ENCODE measurements at places on chromosomes 2 and 18.
A peak's percentile ranks its signal among the peaks of the same experiment; 100 is the strongest.

GRCh38 chr2:33522576-33522975 lies 46.1 kb downstream of the RASGRP3 start:
- no peak for DNase-seq

DNA sequence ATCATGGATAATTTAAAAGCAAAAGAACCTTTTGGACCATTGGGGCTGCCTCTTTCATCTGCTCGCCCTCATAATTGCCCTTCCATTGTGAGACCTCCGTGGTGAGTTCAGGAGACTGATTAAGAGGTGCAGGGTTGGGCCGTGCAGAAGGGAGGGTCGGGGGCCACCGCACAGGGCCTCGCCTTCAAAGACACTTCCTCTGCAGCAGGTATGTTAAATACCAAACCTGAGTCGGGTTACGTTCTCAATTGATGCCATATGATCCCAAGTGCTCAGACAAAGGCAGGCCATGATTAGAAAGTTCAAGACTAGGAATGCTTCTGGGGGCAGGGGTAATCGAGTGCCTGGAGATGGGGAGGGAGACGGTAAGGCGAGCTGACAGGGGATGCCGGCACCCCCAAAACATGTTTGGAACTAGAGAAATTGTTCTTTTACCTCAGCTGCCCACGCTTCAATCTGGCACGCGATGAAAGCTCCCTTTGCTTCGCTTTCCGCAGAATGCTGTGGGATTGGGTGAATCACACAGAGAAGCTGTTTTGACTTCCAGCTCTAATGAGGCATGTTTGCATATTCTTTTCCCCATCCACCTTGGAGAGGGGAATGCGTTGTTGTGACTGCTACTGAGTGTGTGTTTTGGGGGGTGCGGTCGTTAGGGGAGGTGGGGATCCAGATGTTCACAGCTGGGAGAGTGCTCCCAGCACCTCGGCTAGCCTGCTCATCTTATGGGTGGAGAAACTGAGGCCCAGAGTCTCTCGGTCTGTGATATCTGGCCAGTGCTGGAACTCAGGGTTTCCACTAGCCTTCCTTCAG lies 309.1 kb downstream of the MYCN start:
- no peak for DNase-seq

DNA sequence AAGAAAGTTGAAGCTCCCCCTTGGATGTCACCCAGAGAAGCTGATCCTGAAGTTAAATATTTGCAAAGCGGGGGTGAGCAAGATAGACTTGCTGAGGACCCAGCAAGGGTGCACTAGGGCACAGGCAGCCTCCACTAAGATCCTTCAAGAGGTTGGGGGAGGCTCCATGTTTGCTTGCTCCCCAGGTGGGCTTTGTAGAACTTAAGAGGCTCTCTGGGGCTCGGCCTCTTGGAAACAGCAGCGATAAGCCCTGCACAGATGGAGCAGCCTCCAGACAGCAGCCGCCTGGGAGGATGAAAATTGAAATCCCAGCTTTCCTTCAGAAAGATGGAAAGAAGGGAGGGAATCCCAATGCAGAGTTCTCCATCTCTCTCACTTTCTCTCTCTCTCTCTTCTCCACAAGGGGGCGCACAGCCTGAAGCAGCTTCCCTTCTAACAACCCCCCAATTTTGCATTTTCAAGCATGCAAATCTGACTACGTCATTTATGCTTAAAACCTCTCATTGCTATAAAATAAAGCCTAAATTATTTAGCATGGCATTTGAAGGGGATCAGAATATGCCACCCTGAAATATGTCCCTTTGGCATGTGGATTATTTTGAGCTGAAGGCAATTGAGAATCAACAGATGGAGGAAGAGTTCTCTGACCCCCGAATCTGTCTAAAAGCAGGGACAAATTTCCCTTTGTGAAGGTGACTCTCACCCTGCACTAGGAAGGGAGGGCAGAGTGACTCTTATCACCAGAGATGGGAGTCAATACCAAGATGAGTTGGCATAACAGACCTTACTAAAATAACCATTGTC lies 185.7 kb upstream of the KLHL29 start:
- no peak for DNase-seq

DNA sequence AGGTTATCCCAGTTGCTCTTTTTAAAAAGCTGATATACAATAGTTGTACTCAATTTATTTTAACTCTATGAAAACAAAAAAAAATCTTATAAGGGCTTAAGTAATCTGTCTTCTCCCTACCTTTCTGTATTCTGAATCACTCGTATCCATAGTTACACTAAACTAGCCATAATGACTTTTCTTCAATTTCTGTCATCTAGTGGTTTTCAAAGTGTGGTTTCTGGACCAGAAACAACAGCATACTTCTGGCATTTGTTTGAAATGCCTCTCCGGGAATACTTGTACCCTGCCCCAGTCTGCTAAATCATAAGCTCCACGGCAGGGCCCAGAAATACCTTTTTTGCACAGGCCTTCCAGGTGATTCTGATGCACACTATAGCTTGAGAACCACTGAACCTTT lies 253.6 kb downstream of the LRRTM4 start:
- no peak for DNase-seq

DNA sequence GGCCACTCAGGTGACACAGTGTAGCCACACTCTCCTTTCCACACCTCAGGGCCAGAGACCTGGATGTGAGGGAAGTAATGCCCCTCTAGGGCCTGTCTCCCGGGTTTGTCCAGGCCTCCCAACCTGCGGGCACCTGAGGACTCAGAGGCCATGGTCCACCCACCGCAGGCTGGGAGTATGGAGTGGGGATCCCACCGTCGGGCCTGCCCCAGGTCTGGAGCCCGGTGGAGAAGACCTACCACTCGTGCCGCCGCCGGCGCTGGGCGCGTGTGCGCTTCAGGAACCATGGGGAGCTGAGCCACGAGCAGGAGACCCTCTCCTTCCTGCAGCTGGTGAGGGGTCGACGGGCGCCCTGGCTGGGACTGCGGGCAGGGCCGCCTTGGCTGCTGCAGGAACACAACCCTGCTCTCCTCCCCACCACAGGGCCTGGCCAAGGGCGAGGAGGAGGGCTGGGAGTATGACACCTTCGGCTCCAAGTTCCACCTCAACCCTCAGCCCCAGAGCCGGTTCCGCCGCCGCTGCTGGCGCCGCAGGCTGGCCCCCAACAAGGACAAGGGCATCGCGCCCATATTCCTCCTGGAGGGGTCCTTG lies 48.6 kb downstream of the FER1L5 start:
- no peak for DNase-seq

DNA sequence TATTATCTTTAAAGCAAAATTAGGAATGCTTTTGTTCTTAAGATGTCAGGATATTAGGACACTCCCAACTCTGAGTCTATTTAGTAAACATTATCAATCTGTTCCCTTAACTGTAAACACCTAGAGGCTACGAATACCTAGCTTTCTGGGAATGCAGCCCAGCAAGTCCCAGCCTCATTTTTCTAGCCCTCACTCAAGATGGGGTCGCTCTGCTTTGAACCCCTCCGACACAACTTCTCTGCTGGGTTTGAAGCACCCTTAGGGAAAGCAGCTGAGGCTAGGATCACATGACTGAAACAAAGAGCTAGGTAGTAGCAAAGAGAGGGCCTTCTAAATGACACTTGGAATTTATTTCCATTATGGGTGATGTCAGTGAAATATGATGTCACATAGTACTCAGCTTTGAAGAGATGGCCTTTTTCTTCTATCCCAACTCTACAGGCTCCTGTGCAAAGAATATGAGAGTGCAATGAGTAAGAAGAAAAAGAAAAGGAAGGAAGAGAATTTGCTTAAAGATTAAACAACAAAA lies 114.7 kb downstream of the CSRNP3 start:
- DNase-seq, result no peak

- DNase-seq, result no peak
These were observed 45.8 kb upstream of the PUM2 start for GRCh38 chr2:20396356-20397000.

- DNase-seq, result peak; percentile 22
These were observed at the start of gene DGKD for GRCh38 chr2:233353769-233354499. DGKD (plus strand) TSS chr2:233354494; CDS start chr2:233354519, 25 bp downstream.

DNA sequence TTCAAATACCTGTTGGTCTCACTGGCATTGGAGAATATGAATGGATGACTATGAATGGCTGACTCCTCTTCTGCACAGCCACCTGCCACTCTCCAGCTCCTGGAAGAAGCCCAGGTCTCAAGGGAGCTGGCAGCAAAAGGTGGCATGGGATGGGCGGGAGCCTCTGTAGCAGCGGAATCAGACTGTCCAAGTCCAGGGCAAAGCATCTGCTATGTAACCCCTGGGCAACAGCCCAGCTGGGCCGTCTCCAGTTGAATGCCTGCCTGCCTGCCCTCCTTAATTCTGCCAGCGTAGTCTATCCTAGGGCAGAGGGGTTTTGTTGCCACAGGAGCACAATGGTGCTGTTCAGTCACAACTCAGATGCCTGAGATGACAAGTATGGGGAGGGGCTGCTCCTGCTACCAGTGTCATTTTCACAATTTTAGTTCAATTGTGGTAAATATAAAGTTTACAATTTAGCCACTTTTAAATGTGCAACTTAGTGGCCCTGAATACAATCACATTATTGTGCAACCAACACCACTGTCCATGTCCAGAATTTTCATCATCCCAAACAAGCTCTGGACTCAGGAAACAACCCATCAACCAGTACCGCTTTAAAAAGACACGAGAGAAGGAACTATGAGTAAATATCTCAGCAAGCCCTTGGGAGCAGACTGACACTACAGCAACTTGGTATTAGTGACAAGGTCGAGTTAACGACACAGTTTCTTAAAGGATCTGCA lies 115.2 kb downstream of the MYO5B start:
- DNase-seq, result no peak

GRCh38 chr2:132977812-132978529 lies 308.0 kb upstream of the LYPD1 start:
- no peak for DNase-seq

DNA sequence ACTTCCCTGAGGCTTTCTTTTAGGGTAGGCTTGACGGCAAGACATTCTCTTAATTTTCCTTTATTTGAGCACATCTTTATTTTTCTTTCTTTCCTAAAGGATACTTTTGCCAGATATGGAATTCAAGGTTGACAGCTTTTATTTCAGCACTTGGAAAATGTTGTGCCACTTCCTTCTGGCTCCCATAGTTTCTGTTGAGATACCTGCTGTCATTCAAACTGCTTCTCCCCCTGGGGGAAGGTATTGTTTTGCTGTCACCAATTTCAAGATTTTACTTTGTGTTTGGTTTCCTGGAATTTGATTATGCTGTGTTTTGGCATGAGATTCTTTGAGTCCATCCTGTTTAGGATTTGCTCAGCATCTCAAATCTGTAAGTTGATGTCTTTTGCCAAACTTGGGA lies 39.1 kb upstream of the TWIST2 start:
- no peak for DNase-seq

All from NCI-H2081 (cell line).